ENCODE measurements at places on chromosomes 5 and 9.

GRCh38 chr9:18707061-18707461, 233.1 kb downstream of the ADAMTSL1 start:
- H3K27ac ChIP-seq, result no peak overlapping the region

DNA sequence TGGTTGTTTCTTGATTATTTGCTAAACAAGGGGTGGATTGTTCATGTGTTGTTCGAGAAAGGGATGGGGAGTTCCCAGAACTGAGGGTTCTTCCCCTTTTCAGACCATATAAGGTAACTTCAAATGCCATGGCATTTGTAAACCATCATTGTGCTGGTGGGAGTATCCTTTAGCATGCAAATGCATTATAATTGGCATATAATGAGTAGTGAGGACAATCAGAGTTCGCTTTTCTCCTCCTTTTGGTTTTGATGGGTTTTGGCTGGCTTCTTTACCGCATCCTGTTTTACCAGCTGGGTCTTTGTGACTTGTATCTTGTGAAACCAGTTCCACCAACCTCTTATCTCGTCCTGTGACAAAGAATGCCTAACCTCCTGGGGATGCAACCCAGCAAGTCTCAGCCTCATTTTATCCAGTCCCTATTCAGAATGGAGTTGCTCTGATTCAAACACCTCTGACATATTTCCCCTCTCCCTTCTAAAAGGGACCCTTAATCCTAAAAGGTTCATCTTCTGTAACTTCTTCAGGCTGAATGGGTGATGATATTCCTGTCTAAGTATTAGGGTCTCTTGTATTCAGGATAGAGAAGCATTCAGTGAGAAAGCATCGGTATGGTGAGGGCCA, 8.7 kb upstream of the FBN2 start:
- no peaks in the 10 kb centered on the region for H3K4me1 ChIP-seq
- no peaks in the 10 kb centered on the region for H3K27me3 ChIP-seq
- no peak overlapping the region for H3K4me3 ChIP-seq

DNA sequence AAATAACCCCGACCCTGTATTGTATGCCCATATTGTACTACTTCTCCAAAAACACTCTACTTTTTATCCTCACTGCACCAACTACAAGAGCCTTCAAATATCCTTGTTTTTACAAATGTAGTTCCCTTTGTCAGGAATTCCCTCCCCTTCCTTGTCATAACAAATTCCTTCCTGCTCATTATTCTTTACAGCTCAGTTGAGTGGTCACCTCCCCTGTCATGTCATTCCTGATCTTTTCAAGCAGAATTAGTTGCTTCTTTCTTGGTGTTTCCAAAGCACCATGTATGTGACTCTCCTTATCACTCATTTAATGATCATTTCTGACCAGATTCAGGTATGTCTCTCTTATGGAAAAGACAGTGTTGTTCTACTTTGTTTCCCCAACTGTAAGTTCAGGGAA, 194.2 kb upstream of the SMC2 start:
- no peaks in the 10 kb centered on the region for H3K27me3 ChIP-seq
- H3K4me3 ChIP-seq, result no peak overlapping the region
- no peak for DNase-seq
- no peak overlapping the region for H3K27ac ChIP-seq

DNA sequence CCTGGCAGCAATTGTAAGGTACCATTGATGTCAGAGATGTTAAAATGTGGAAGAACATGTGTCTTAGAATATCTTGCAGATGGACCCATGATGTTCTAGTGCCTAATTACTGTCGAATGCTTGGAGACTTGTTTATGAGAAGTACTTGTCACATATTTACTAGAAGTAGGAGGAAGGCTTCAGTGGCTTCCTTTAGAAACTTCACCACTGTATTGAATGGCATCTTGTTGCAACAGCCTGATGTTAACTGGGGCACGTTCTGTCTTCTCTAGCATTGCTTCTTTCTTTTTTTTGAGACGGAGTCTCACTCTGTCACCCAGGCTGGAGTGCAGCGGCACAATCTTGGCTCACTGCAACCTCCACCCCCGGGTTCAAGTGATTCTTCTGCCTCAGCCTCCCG, 16.5 kb downstream of the UGCG start:
- peaks cover 51% of the 10 kb centered on the region for H3K4me1 ChIP-seq
- H3K27me3 ChIP-seq, result no peaks in the 10 kb centered on the region
- no peaks in the 10 kb centered on the region for H3K36me3 ChIP-seq
- DNase-seq, result no peak

- DNase-seq, result no peak
- H3K27me3 ChIP-seq, result no peaks in the 10 kb centered on the region
- no peak overlapping the region for H3K27ac ChIP-seq
- H3K4me3 ChIP-seq, result no peak overlapping the region
- no peaks in the 10 kb centered on the region for H3K36me3 ChIP-seq
Observed at GRCh38 chr5:68644971-68645370, 429.4 kb downstream of the PIK3R1 start.

- H3K27ac ChIP-seq, result no peak overlapping the region
- no peak overlapping the region for H3K4me3 ChIP-seq
- H3K27me3 ChIP-seq, result no peaks in the 10 kb centered on the region
Observed at GRCh38 chr5:116970318-116970717, 395.7 kb upstream of the SEMA6A start.

GRCh38 chr9:17291766-17292165, 156.9 kb downstream of the CNTLN start:
- no peaks in the 10 kb centered on the region for H3K27me3 ChIP-seq
- no peak overlapping the region for H3K27ac ChIP-seq
- H3K4me3 ChIP-seq, result no peak overlapping the region
- H3K36me3 ChIP-seq, result peaks cover 3% of the 10 kb centered on the region

- no peaks in the 10 kb centered on the region for H3K36me3 ChIP-seq
- no peaks in the 10 kb centered on the region for H3K27me3 ChIP-seq
- H3K4me3 ChIP-seq, result no peak overlapping the region
- peaks cover 15% of the 10 kb centered on the region for H3K4me1 ChIP-seq
- no peak for DNase-seq
- H3K27ac ChIP-seq, result no peak overlapping the region
Observed at GRCh38 chr9:72309364-72310133, 55.5 kb downstream of the ZFAND5 start.

- H3K4me3 ChIP-seq, result no peak overlapping the region
- no peak overlapping the region for H3K27ac ChIP-seq
- no peaks in the 10 kb centered on the region for H3K27me3 ChIP-seq
- no peak for DNase-seq
Observed at GRCh38 chr9:121886759-121887485, 206.2 kb downstream of the TTLL11 start.

- H3K36me3 ChIP-seq, result no peaks in the 10 kb centered on the region
- H3K4me1 ChIP-seq, result peaks cover 26% of the 10 kb centered on the region
- no peaks in the 10 kb centered on the region for H3K27me3 ChIP-seq
- DNase-seq, result no peak
- no peak overlapping the region for H3K4me3 ChIP-seq
Observed at GRCh38 chr5:126503602-126504104, 80.4 kb downstream of the GRAMD2B start.

- DNase-seq, result no peak
- peaks cover 30% of the 10 kb centered on the region for H3K4me1 ChIP-seq
- H3K27me3 ChIP-seq, result no peaks in the 10 kb centered on the region
- H3K36me3 ChIP-seq, result no peaks in the 10 kb centered on the region
Observed at GRCh38 chr9:136577941-136578625, 32.2 kb upstream of the NOTCH1 start.

- DNase-seq, result peak; percentile 84
- H3K4me3 ChIP-seq, result no peak overlapping the region
Observed at GRCh38 chr9:99807276-99807852, 14.3 kb upstream of the NR4A3 start.

DNA sequence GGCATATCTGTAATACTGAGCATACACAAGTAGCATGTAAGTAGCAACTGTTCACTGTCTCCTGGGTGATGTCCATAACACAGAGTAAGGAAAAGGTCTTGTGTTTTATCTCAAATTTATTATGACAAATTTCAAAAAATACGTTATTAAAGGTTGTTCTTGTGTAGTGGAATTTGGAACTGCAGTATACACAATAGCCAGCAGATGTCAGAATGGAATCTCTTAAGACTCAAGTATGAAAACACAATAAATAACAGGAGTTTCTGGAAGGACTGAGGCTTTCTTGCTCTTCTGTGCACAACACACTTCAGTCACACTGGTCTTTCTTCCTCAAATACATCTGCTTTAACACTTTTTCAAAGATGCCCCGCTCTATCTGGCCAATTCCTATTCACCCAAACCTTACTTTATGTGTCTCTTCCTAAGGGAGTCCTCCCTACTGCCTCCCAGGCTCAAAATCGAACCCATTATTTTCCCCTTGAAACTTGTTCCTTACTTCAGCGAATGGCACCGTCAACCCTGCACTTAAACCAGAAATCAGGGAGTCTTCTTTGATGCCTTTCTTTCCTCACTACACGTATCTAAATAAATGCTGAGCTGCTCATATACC, 6.5 kb upstream of the FBXO10 start:
- DNase-seq, result no peak
- no peaks in the 10 kb centered on the region for H3K27me3 ChIP-seq
- H3K4me1 ChIP-seq, result peaks cover 4% of the 10 kb centered on the region
- peaks cover 57% of the 10 kb centered on the region for H3K36me3 ChIP-seq
- no peak overlapping the region for H3K4me3 ChIP-seq

DNA sequence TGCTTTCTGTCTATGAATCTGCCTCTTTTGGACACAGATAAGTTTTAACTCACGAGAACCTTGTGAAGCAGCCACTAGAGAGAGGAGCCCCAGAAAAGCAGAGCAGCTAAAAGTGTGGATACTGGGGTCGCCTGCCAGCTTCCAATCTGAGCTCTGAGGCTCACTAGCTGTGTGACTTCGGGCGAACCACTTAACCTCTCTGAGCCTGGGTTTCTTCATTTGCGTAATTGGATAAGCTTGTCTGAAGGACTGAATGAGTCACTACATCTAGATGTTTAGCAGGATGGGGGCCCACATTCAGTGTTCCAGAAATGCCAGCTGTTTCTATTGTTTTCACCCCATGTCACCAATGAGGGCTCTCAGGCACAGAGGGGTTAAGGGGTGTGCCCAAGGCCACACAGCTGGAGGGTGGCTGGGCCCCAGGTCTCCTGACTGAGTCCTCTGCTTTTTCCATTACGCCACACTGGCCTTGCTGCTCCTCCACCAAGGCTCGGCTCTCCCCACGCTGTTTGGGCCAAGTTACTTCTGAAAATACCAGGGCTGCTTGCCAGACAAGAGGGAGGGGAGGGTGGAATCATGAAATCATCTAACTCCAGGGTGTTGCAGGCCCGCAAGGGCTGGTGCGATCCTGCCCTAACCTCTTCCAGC, 36.2 kb downstream of the SH3PXD2B start:
- peaks cover 85% of the 10 kb centered on the region for H3K4me1 ChIP-seq
- H3K27me3 ChIP-seq, result no peaks in the 10 kb centered on the region
- DNase-seq, result peak; percentile 97
- H3K4me3 ChIP-seq, result no peak overlapping the region

- H3K36me3 ChIP-seq, result no peaks in the 10 kb centered on the region
- no peak overlapping the region for H3K4me3 ChIP-seq
- no peak for DNase-seq
Observed at GRCh38 chr5:139806726-139807646, 11.4 kb downstream of the PSD2 start.

- peak overlapping the region; percentile 97 for H3K27ac ChIP-seq
- H3K4me3 ChIP-seq, result peak overlapping the region; percentile 74
- peaks cover 15% of the 10 kb centered on the region for H3K36me3 ChIP-seq
Observed at GRCh38 chr5:43068037-43068436, 27.9 kb upstream of the ANXA2R start.

GRCh38 chr5:28216939-28217360, 1178.6 kb upstream of the CDH9 start:
- H3K4me1 ChIP-seq, result no peaks in the 10 kb centered on the region
- no peak overlapping the region for H3K4me3 ChIP-seq
- no peak for DNase-seq
- H3K27me3 ChIP-seq, result no peaks in the 10 kb centered on the region

DNA sequence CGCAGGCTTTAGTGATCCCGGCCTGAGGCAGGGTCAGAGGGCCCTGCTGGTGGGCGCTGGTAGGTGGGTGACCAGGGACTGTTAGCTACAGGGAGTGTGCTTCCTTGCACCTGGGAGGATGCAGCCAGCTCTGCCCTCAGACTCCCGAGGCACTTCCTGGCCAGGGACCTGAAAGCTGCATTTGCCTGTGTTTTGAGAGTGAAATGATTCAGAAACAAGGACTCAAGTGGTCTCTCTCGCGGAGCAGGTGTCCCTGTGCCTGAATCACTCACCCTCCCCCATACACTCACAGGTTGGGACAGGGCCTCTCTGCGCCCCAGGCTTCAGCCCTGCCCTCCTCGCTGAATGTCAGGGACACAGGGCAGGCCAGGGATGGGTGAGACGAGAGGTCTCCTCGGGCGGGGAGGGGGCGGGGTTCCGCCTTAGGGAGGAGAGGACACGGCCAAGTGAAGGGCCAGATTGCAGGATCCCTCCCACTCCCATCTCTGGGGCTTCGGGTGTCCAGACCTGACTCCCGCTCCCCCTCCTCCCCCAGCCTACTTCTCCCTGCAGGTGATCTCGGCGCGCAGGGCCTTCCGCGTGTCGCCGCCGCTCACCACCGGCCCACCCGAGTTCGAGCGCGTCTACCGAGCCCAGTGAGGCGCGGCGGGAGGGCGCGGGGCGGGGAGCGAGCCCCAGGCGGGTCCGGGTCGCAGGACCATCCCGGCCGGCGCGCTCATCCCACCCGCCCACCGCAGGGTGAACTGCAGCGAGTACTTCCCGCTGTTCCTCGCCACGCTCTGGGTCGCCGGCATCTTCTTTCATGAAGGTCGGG, 1.5 kb downstream of the LTC4S start:
- peak; percentile 76 for DNase-seq
- H3K27ac ChIP-seq, result peak overlapping the region; percentile 84
- no peaks in the 10 kb centered on the region for H3K27me3 ChIP-seq
- H3K36me3 ChIP-seq, result peaks cover 31% of the 10 kb centered on the region
- H3K4me1 ChIP-seq, result peaks cover 57% of the 10 kb centered on the region

DNA sequence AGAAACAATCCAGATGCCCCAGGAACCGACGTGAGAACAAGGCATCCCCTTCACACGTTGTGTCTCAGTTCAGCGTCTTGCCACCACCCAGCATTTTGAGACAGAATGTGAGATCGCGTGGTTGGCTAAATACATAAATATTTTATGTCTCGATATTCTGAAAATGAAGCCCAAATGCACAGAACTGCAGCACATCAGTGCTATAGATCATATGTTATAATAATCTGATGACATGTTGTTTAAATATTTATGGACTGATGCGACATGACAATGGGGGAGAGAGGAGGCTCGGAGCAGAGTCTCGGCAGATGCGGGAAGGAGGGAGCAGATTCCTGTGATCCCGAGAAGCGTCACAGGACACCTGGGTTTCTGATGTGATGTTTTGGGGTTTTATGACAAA, 10.9 kb downstream of the NEK6 start:
- DNase-seq, result no peak
- H3K36me3 ChIP-seq, result no peaks in the 10 kb centered on the region
- H3K4me3 ChIP-seq, result no peak overlapping the region
- no peaks in the 10 kb centered on the region for H3K27me3 ChIP-seq
- H3K27ac ChIP-seq, result no peak overlapping the region
- H3K4me1 ChIP-seq, result peaks cover 63% of the 10 kb centered on the region
